ENCODE measurements at places on chromosomes 16 and 17. TPM values are rescaled to one million over a fixed set of nuclear protein-coding genes. Genes with fewer than 3 reads are reported as not detected.

The BCO1 gene
- total RNA-seq, result not detected

The WNT9B gene
- total RNA-seq, result not detected

The IRX3 gene
- not detected for total RNA-seq

The SRL gene
- not detected for total RNA-seq

The OR1E2 gene
- not detected for total RNA-seq

The KRTAP4-4 gene
- total RNA-seq, result not detected

The HOXB5 gene
- not detected for total RNA-seq

The PRSS53 gene
- total RNA-seq, result 5.7 TPM

The SGCA gene
- not detected for total RNA-seq

The RRN3 gene
- 27.4 TPM for total RNA-seq

The CCDC154 gene
- 1.9 TPM for total RNA-seq

GRCh38 chr17:58367461-58367860 lies 15.5 kb upstream of the SUPT4H1 start:
- DNase-seq, result no peak
- no peak overlapping the region for H3K4me3 ChIP-seq
- peaks cover 9% of the 10 kb centered on the region for H3K4me1 ChIP-seq

- peak overlapping the region; percentile 79 for H3K27ac ChIP-seq
- peak overlapping the region; percentile 82 for H3K4me3 ChIP-seq
- H3K4me1 ChIP-seq, result peaks cover 15% of the 10 kb centered on the region
- peaks cover 16% of the 10 kb centered on the region for H3K27me3 ChIP-seq
These were observed 439 bp upstream of the TMEM231 start for GRCh38 chr16:75556431-75556950.

GRCh38 chr16:73692861-73693260 lies 603.8 kb upstream of the PSMD7 start:
- H3K27me3 ChIP-seq, result no peaks in the 10 kb centered on the region
- no peaks in the 10 kb centered on the region for H3K36me3 ChIP-seq
- no peak overlapping the region for H3K27ac ChIP-seq
- H3K4me1 ChIP-seq, result no peaks in the 10 kb centered on the region
- no peak overlapping the region for H3K4me3 ChIP-seq
- DNase-seq, result no peak

GRCh38 chr17:7139400-7139799 lies 24.8 kb upstream of the ASGR2 start:
- no peak overlapping the region for H3K27ac ChIP-seq
- no peak for DNase-seq
- peaks cover 9% of the 10 kb centered on the region for H3K27me3 ChIP-seq
- H3K4me3 ChIP-seq, result no peak overlapping the region
- peaks cover 4% of the 10 kb centered on the region for H3K4me1 ChIP-seq

GRCh38 chr16:31568577-31569359 lies 41.1 kb downstream of the AHSP start:
- H3K27ac ChIP-seq, result no peak overlapping the region
- DNase-seq, result no peak
- H3K36me3 ChIP-seq, result peaks cover 5% of the 10 kb centered on the region
- no peak overlapping the region for H3K4me3 ChIP-seq

- no peak overlapping the region for H3K4me3 ChIP-seq
- H3K36me3 ChIP-seq, result no peaks in the 10 kb centered on the region
- no peak for DNase-seq
- no peak overlapping the region for H3K27ac ChIP-seq
These were observed 20.7 kb downstream of the LLGL2 start for GRCh38 chr17:75546181-75546580.

GRCh38 chr17:7634384-7634783 lies 4.4 kb downstream of the SHBG start:
- peaks cover 2% of the 10 kb centered on the region for H3K4me1 ChIP-seq
- no peak overlapping the region for H3K27ac ChIP-seq
- no peak for DNase-seq
- H3K4me3 ChIP-seq, result no peak overlapping the region
- no peaks in the 10 kb centered on the region for H3K27me3 ChIP-seq
- no peaks in the 10 kb centered on the region for H3K36me3 ChIP-seq

- H3K27ac ChIP-seq, result no peak overlapping the region
- no peak overlapping the region for H3K4me3 ChIP-seq
- H3K4me1 ChIP-seq, result no peaks in the 10 kb centered on the region
- no peak for DNase-seq
- no peaks in the 10 kb centered on the region for H3K36me3 ChIP-seq
- H3K27me3 ChIP-seq, result peaks cover 11% of the 10 kb centered on the region
These were observed 53.4 kb downstream of the ABCC12 start for GRCh38 chr16:48102083-48103008.

GRCh38 chr17:357644-358043 lies 5.0 kb upstream of the RPH3AL start:
- no peaks in the 10 kb centered on the region for H3K27me3 ChIP-seq
- H3K4me1 ChIP-seq, result no peaks in the 10 kb centered on the region
- H3K27ac ChIP-seq, result no peak overlapping the region
- peaks cover 4% of the 10 kb centered on the region for H3K36me3 ChIP-seq
- H3K4me3 ChIP-seq, result no peak overlapping the region

GRCh38 chr16:85987750-85988078 lies 88.8 kb downstream of the IRF8 start:
- H3K4me3 ChIP-seq, result no peak overlapping the region
- peaks cover 54% of the 10 kb centered on the region for H3K4me1 ChIP-seq

GRCh38 chr16:4344983-4345835 lies 5.9 kb downstream of the PAM16 start:
- H3K27ac ChIP-seq, result no peak overlapping the region
- no peak for DNase-seq
- no peak overlapping the region for H3K4me3 ChIP-seq
- no peaks in the 10 kb centered on the region for H3K27me3 ChIP-seq
- H3K36me3 ChIP-seq, result no peaks in the 10 kb centered on the region
- H3K4me1 ChIP-seq, result peaks cover 15% of the 10 kb centered on the region

GRCh38 chr17:15955793-15956541 lies 11.0 kb downstream of the ADORA2B start:
- H3K4me3 ChIP-seq, result no peak overlapping the region
- no peaks in the 10 kb centered on the region for H3K36me3 ChIP-seq
- peaks cover 29% of the 10 kb centered on the region for H3K27me3 ChIP-seq
- H3K27ac ChIP-seq, result no peak overlapping the region
- DNase-seq, result no peak

DNA sequence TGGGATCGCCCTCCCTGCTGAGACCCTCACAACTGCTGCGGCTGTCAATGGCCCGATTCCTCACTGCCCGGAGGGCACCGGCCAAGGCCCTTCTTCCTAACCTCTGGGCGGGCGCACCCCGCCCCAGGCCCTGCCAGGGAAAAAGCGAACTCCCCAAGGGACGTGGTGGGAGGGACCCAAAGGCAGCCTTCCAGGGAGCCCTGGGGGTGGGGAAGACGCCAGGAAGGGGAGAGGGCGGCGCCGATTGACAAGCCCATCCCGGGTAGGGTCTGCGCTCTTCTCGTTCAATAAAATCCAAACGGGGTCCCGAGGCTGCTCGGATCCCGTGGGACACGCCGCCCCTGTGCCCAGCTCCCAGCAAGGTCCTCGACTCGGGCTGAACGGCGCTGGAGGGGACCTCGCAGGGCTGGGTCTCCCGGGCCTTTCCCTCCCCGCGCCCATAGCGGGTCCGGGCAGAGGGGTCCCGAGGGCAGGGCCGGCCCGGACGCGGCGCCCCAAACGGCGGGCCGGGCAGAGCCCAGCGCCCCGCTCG lies 416 bp downstream of the KIFC3 start:
- H3K27me3 ChIP-seq, result peaks cover 52% of the 10 kb centered on the region
- H3K36me3 ChIP-seq, result no peaks in the 10 kb centered on the region
- H3K4me3 ChIP-seq, result peak overlapping the region; percentile 14
- H3K27ac ChIP-seq, result no peak overlapping the region

DNA sequence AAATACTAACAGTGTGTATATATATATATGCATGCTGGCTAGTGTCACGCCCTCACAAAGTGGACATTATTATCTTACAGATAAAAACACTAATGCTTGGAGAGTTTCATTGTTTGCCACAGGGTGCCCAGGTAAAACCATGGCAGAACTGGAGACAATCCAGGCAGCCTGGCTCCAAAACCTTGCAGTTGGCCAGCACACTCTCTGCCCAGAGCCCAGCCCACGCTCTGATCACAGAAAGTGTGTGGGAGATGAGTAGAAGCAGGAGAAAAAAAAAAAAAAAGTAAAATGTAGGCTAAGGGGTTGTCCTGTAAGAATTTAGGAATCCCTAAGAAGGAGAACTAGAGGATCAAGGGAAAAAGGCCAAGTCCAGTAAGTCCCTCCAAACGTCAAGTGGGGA lies 538.0 kb downstream of the CDH13 start:
- no peak for DNase-seq
- no peaks in the 10 kb centered on the region for H3K4me1 ChIP-seq
- no peak overlapping the region for H3K27ac ChIP-seq
- H3K27me3 ChIP-seq, result no peaks in the 10 kb centered on the region
- H3K4me3 ChIP-seq, result no peak overlapping the region
- H3K36me3 ChIP-seq, result no peaks in the 10 kb centered on the region

GRCh38 chr17:63481488-63481870 lies 4.6 kb downstream of the ACE start:
- peaks cover 18% of the 10 kb centered on the region for H3K27me3 ChIP-seq
- DNase-seq, result no peak
- H3K4me3 ChIP-seq, result no peak overlapping the region
- no peak overlapping the region for H3K27ac ChIP-seq

- H3K36me3 ChIP-seq, result no peaks in the 10 kb centered on the region
- H3K4me3 ChIP-seq, result no peak overlapping the region
- DNase-seq, result no peak
- no peaks in the 10 kb centered on the region for H3K4me1 ChIP-seq
- no peak overlapping the region for H3K27ac ChIP-seq
These were observed 28.8 kb downstream of the CACNA1H start for GRCh38 chr16:1181404-1182315.

- peaks cover 53% of the 10 kb centered on the region for H3K4me1 ChIP-seq
- H3K27ac ChIP-seq, result no peak overlapping the region
- H3K36me3 ChIP-seq, result peaks cover 17% of the 10 kb centered on the region
- H3K27me3 ChIP-seq, result no peaks in the 10 kb centered on the region
- H3K4me3 ChIP-seq, result peak overlapping the region; percentile 79
These were observed 1.8 kb downstream of the CACNB1 start for GRCh38 chr17:39195568-39196160.

DNA sequence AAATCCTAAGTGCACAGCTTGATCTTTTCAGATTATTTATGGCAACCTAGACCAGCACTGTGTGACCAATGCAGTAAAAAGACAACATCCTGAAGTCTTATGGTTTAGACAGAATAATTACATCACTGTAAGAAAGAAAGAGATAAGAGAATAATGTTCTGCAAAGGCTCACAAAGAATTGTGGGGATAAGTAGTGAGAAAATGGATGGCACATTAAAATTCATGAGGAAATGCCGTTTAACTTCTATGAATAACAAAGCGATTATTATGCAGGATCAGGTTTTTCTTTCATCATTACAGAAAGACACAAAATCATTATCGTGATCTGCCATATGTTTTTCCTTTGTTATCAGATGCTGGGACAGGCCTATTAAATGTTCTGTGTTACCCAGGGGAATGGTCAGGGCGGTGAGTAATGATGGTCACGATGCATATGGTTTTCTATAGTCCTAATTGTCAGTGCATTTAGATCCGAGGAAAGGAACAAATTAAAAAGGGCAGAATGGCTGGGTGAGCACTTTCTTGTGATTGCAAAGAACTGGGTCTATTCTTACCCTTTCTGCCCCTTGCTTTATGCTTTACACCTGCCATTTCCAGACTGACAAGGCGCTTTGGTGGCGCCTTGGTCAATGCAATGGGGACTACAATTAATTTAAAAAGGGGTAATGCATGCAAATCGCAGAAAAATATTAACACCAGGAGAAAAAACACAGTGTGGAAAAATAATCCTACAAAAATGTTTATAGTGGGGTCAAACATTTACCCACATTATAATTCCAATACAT lies 18.1 kb upstream of the DHX40 start:
- no peaks in the 10 kb centered on the region for H3K36me3 ChIP-seq
- no peaks in the 10 kb centered on the region for H3K4me1 ChIP-seq
- no peak overlapping the region for H3K27ac ChIP-seq
- peaks cover 12% of the 10 kb centered on the region for H3K27me3 ChIP-seq

- no peaks in the 10 kb centered on the region for H3K27me3 ChIP-seq
- H3K4me3 ChIP-seq, result no peak overlapping the region
- H3K4me1 ChIP-seq, result peaks cover 24% of the 10 kb centered on the region
- DNase-seq, result no peak
- no peak overlapping the region for H3K27ac ChIP-seq
These were observed 110.5 kb upstream of the CORO6 start for GRCh38 chr17:29733166-29733565.

- no peaks in the 10 kb centered on the region for H3K36me3 ChIP-seq
- peaks cover 81% of the 10 kb centered on the region for H3K27me3 ChIP-seq
- peaks cover 22% of the 10 kb centered on the region for H3K4me1 ChIP-seq
- DNase-seq, result no peak
These were observed at the start of gene HNF1B for GRCh38 chr17:37744961-37745800. TSS of gene HNF1B (minus strand) at chr17:37745059. CDS start at chr17:37744884, 175 bp downstream.

GRCh38 chr17:49431743-49432142 lies 17.1 kb upstream of the PHB1 start:
- no peaks in the 10 kb centered on the region for H3K36me3 ChIP-seq
- H3K4me1 ChIP-seq, result no peaks in the 10 kb centered on the region
- no peak overlapping the region for H3K4me3 ChIP-seq
- peaks cover 15% of the 10 kb centered on the region for H3K27me3 ChIP-seq

DNA sequence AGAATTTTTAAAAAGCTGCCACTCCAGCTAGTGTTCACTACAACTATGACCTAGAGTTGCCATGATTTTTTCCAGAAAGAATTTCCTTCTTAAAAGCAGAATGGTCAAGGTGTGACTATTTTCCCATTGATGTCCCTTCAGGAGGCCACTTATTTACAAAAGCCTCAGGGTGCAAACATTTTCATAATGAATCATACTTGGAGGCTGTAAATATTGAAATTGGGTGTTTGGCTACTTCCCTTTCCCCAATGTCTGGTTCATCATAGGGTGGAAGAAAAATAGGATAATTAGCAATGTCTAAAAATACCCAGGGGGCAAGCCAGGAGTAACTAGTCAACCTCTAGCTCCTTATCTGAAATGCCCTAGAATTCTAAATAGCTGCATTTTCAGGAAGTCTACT lies 18.8 kb downstream of the AXIN2 start:
- H3K4me3 ChIP-seq, result no peak overlapping the region
- H3K36me3 ChIP-seq, result peaks cover 48% of the 10 kb centered on the region
- peaks cover 33% of the 10 kb centered on the region for H3K4me1 ChIP-seq
- H3K27ac ChIP-seq, result no peak overlapping the region

GRCh38 chr16:88672776-88673175 lies 9.9 kb upstream of the MVD start:
- peaks cover 8% of the 10 kb centered on the region for H3K36me3 ChIP-seq
- no peak overlapping the region for H3K4me3 ChIP-seq
- no peaks in the 10 kb centered on the region for H3K4me1 ChIP-seq
- no peak overlapping the region for H3K27ac ChIP-seq
- no peaks in the 10 kb centered on the region for H3K27me3 ChIP-seq
